ENCODE measurements at places on chromosomes 7 and 10. TPM values are rescaled to one million over a fixed set of nuclear protein-coding genes. Genes with fewer than 3 reads are reported as not detected.

DNA sequence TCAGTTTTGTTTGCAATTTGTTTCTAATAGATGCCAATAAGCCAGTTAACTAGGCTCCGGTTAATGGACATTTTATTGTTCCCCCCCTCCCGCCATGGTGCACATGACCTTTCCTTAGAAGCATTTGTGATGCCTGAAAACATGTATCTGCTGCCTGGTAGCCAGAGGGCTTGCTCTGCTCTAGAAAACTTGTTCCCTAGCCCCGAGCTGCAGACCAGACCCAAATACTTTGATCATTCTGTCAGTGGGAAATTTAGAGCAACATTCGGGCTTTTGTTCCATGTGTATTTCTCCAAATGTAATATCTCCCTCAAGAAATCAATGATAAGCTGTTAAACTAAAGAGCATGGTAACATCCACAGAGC lies 104.7 kb downstream of the EVX1 start:
- no peak for DNase-seq
- no peaks in the 10 kb centered on the region for H3K36me3 ChIP-seq
- no peaks in the 10 kb centered on the region for H3K4me1 ChIP-seq
- no peak overlapping the region for H3K4me3 ChIP-seq
- H3K27me3 ChIP-seq: no peaks in the 10 kb centered on the region

Gene TUBAL3
- total RNA-seq: 0.52 TPM

Gene SAMD9
- 4.2 TPM for total RNA-seq

- no peak for DNase-seq
- no peaks in the 10 kb centered on the region for H3K4me1 ChIP-seq
- H3K27ac ChIP-seq: no peak overlapping the region
- no peaks in the 10 kb centered on the region for H3K27me3 ChIP-seq
Measured at GRCh38 chr7:103576641-103577040, 130.6 kb upstream of the SLC26A5 start.

Gene ECD
- 22.7 TPM for total RNA-seq

Gene GBX1
- not detected for total RNA-seq

Gene CYP2C9
- total RNA-seq: not detected
